ENCODE measurements at places on chromosomes 6 and 20. TPM values are rescaled to one million over a fixed set of nuclear protein-coding genes. Genes with fewer than 3 reads are reported as not detected.

MICB gene
- total RNA-seq, result 35.2 TPM

TMEM217 gene
- total RNA-seq, result 2.0 TPM

DNAH8 gene
- total RNA-seq, result 1.1 TPM

SMOC2 gene
- not detected for total RNA-seq

MRPS26 gene
- 60.0 TPM for total RNA-seq

ATP6V1G2 gene
- total RNA-seq, result 7.4 TPM

ARG1 gene
- total RNA-seq, result not detected

SLC17A2 gene
- total RNA-seq, result 0.25 TPM

NR2E1 gene
- total RNA-seq, result not detected

RGS19 gene
- 47.8 TPM for total RNA-seq

RNF182 gene
- total RNA-seq, result not detected

BLOC1S5 gene
- 25.8 TPM for total RNA-seq

ERVFRD-1 gene
- total RNA-seq, result not detected

CD109 gene
- 30.3 TPM for total RNA-seq

CFB gene
- 1.9 TPM for total RNA-seq

JPH2 gene
- total RNA-seq, result 0.97 TPM

KCNQ5 gene
- total RNA-seq, result 9.6 TPM

DACT2 gene
- total RNA-seq, result not detected

GPSM3 gene
- total RNA-seq, result 84.9 TPM

PDE7B gene
- 0.93 TPM for total RNA-seq

GPLD1 gene
- 0.16 TPM for total RNA-seq

GSTA5 gene
- not detected for total RNA-seq

NKX2-4 gene
- total RNA-seq, result not detected

SOBP gene
- total RNA-seq, result 0.97 TPM

ELOVL4 gene
- 0.61 TPM for total RNA-seq

OPRM1 gene
- not detected for total RNA-seq

CALHM5 gene
- not detected for total RNA-seq

HLA-G gene
- total RNA-seq, result not detected

ZNF165 gene
- 35.7 TPM for total RNA-seq

PCSK2 gene
- not detected for total RNA-seq

MEP1A gene
- not detected for total RNA-seq

GHRH gene
- not detected for total RNA-seq

ME1 gene
- not detected for total RNA-seq

Measured in activated naive CD4-positive, alpha-beta T cell treated with anti-CD3 and anti-CD28 coated beads, Interleukin-2, amount 50 U/mL, for 72 hours (primary cell).